Lung (tissue), 17 donors: ENCODE measurements at places on chromosomes 1 and 21. TPM values are rescaled to one million over a fixed set of nuclear protein-coding genes. Genes with fewer than 3 reads are reported as not detected.

DNA sequence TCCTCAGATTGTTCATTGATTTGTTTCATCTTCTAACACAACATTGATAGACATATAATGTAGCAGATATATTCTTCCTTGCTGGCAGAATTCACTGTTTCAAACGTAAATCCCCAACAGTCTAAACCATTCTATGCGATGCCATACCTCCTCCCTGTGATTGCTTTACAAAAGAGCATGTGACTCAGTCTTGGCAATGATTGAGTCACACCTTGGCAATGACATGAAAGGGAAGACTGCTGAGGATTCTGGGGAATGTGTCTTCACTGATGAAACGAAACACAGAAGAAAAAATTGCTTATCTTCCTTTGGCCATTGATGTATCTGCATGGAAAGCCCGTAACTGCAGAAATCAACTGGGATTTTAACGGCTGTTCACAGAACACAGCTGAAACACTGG, 409.6 kb upstream of the ZRANB2 start:
- DNase-seq = no peak

The FALEC gene
- total RNA-seq = not detected

The PRPF38A gene
- 37.9 TPM for total RNA-seq

The CHIA gene
- total RNA-seq = 2.2 TPM

- DNase-seq = peak; percentile 80
These were observed 741 bp downstream of the RGS2 start for GRCh38 chr1:192809307-192810252.

The HTR6 gene
- not detected for total RNA-seq
